ENCODE measurements at places on chromosomes 5 and 9. TPM values are rescaled to one million over a fixed set of nuclear protein-coding genes. Genes with fewer than 3 reads are reported as not detected.

The SLC34A1 gene
- total RNA-seq: not detected

The FAM153A gene
- total RNA-seq: 2.4 TPM

The TLX3 gene
- total RNA-seq: not detected

The ADAMTS12 gene
- total RNA-seq: 1.2 TPM
